Airway epithelial cell (primary cell): ENCODE measurements at places on chromosomes 12 and 14. TPM values are rescaled to one million over a fixed set of nuclear protein-coding genes. Genes with fewer than 3 reads are reported as not detected.

The LIN52 gene
- total RNA-seq = 4.3 and 4.4 TPM in 2 replicates

The GDF11 gene
- total RNA-seq = 6.0 and 9.2 TPM in 2 replicates

The CCDC196 gene
- total RNA-seq = not detected in 2 replicates

The SMCO2 gene
- 0.56 TPM in 1 of 2 replicates, not detected in the other for total RNA-seq

The CATSPERB gene
- 0.42 and 1.6 TPM in 2 replicates for total RNA-seq

The PTPRB gene
- 0.28 and 0.35 TPM in 2 replicates for total RNA-seq

The SLCO1C1 gene
- total RNA-seq = not detected in 2 replicates
